ENCODE measurements at places on chromosomes 4 and X. TPM values are rescaled to one million over a fixed set of nuclear protein-coding genes. Genes with fewer than 3 reads are reported as not detected.

GRCh38 chrX:150700107-150700506, 6.9 kb downstream of the MTMR1 start:
- DNase-seq: no peak

GRCh38 chr4:169987327-169988228, 38.6 kb downstream of the MFAP3L start:
- DNase-seq: no peak

DNA sequence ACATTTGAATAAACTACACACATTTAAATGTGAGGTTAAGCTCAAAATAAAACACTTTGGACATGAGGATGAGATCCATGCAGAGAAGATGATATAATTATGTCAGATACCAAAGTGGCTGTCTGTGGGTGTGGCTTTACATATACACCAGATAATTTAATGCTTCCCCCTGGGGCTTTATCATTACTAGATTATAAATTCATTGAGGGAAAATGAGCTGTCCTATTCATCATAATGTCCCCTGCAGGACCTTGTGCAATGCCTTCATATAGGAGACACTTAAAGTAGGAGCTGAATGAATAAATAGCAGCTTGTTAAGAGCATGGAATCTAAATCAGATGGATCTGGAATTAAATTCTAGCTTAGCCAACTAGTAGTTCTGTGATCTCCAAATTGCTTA, 49.7 kb downstream of the OTC start:
- DNase-seq: no peak

DNA sequence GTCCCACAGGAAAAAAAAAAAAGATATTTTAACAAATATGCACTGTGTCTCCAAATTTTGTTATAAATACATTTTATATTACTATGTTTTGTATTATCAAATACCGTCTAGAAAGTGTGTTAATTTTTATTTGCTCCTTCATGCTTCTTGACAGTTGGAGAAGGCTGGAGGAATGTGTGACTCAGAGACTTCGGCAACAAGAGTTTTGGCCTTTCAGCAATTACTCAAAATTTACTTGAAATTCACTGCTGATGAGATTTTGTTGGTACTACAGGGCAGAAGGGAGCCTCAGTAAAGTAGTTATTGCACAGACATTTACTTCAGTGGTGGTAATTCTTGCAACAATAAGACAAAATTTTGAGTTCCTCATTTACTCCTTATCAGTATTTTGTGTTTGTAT, 2164.0 kb downstream of the PCDH7 start:
- peak; percentile 34 for DNase-seq

NUP62CL gene
- total RNA-seq: not detected

CTSO gene
- 11.2 TPM for total RNA-seq

CLCN5 gene
- 4.6 TPM for total RNA-seq

SLC16A2 gene
- 55.3 TPM for total RNA-seq

LRRC66 gene
- total RNA-seq: 0.32 TPM
